ENCODE measurements at places on chromosomes 4 and X.
A peak's percentile ranks its signal among the peaks of the same experiment; 100 is the strongest.

- DNase-seq, result no peak
These were observed 222.5 kb downstream of the AFF2 start for GRCh38 chrX:148722966-148723365.

DNA sequence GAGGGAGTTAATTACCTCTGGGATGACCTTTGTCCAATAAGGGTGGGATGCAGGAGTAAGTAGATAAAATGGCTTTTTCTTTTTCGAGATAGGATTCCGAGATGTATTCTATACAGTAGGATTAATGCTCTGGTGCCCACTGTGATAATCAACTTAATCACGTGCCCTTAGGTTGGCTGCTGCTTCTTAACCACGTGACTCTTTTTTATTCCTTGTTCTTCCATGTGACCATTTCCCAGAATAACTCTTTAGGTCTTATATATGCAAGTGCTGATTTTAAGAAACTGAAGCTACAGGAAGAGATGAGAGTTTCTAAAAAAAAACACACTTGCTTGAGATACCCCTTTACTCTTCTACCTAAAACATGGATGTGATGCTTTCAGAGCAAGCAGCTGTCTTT lies 1628.9 kb downstream of the PCDH7 start:
- DNase-seq, result no peak

GRCh38 chrX:40947276-40947675 lies 138.0 kb upstream of the USP9X start:
- DNase-seq, result no peak

GRCh38 chr4:55181010-55182005 lies 55.9 kb upstream of the KDR start:
- DNase-seq, result no peak

DNA sequence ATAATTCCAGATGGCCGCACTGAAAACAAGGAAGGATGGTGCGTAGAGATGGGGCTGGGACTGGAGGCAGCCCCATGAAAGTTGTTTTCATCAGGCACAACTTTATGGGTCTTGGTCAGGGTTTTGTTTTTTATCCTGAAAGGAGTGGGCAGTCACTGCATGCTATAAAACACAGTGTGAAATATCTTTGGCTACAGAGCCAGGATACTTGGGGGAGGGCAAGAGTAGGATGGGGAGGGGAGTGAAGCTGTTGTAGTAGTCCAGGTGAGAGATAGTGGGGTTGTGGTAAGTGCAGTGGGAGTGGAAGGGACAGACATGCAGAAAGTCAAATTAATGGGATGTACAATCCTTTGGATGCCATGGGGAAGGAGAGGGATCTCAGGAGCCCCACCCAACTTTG lies 56.5 kb downstream of the PTTG2 start:
- DNase-seq, result no peak

DNA sequence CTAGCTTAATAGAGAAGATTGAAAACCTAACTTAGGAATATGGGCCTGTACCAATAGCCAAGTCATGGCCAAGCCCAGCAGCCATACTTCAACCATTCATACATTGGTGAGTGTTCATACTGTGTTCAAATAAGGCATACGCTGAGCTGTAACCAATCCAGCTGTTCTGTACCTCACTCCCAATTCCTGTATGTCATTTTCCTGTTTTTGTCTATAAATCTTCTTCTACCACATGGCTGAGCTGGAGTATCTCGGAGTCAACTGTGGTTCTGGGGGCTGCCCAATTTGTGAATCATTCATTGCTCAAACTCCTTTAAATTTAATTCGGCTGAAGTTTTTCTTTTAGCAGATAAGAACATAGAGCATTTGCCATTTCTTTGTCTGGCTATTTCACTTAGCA lies 195.3 kb upstream of the ANKRD50 start:
- DNase-seq, result no peak

DNA sequence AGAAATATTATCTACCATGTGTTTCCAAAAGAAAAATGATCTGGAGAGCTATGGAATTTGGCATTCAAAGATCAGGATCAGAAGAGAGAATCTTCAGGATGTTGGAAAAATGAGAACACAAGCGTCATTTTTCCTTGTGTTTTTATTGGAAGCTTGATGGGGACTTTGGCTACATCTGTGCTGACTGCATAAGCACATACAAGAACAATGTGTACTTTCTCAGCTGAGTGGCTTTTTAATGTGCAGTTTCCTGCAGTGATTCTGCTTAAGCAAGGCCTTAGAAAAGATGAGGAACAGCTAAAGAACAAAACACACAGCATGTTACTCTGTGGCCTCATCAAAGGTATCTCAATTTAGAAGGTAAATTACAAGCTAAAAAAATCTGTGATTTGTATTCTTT lies 1039.9 kb downstream of the GLUD2 start:
- DNase-seq, result no peak

- DNase-seq, result no peak
These were observed 64.5 kb upstream of the PRPS1 start for GRCh38 chrX:107563824-107564223.

DNA sequence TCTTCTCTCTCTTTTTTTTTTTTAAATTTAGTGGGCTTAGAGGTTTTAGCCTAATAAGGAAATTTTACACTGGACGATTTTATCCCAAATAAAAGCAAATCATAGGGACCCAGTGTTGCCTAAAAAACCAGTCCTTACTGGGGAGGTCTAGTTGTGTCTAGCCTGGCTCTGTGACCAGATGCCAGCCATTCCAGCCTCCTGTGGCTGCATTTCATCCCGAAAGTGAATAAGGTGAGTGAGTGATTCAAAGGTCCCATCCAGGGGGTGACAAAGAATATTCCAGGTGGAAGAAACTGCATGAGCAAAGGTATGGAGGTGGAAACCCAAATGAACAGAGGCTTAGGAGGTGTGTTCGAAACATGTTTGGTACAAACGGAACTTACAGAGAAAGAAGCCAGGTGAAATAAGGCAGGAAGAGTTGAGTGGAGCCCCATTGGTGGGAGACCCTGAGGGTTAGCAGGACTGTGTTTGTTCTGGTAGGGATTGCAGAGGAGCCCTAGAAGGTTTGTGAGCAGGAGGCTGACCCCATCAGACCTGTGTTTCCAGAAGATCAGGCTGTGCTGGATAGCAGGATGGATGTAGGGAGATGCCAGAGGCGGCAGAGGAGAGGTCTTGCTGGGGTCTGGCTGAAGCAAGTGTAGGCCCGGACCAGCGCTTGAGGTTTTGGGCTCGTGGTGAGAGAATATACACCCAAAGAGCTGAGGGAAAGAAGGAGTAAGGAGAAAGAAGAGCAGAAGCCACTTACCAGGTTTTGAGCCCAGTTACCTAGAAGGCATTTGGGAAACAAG lies 31.6 kb downstream of the PTTG2 start:
- no peak for DNase-seq

- DNase-seq, result no peak
These were observed 114.8 kb downstream of the BCOR start for GRCh38 chrX:39982948-39983347.

- DNase-seq, result no peak
These were observed 5.5 kb upstream of the NKX1-1 start for GRCh38 chr4:1411436-1412375.

GRCh38 chr4:38060829-38061431 lies 100.7 kb downstream of the PTTG2 start:
- no peak for DNase-seq

DNA sequence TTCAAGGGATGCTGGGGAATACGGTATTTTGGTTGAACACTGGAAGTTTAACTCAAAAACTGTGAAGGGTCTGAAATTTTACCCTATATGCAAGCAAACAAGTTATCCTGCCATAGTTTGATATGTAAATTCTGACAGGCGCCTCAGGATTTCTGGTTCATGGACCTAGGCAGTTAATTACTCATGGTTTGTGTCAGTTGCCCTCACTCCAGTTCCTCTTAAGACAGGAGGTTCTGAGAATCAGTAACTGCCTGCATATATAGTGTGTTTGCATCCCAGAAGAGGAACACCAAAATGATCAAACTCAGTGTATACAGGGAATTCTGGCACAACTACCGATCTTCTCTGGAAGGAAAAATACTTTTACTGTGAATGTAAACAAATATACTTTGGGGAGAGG lies 360.4 kb upstream of the NWD2 start:
- no peak for DNase-seq

DNA sequence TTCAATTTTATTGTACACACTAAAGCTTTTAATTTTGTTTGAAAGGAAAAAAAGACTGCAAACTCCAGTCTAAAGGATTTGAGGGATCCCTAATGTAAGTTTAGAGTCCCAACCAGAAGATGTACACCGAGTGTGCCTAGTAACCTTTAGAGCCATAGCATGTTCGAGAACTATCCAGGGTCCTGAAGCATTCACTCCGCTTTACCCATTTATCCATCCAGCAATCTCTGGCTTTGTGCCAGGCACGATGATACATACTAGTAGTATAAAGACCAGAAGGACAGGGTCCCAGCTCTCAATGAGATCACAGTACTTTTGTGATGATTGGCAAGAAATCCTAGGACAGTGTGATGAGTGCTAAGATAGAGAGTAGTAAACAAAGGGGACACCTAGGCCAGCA lies 168.7 kb downstream of the STK32B start:
- peak; percentile 69 for DNase-seq

- DNase-seq, result peak; percentile 33
These were observed 8.0 kb downstream of the REELD1 start for GRCh38 chr4:146222313-146222712.

- DNase-seq, result no peak
These were observed 44.3 kb downstream of the DCTD start for GRCh38 chr4:182872886-182873285.

DNA sequence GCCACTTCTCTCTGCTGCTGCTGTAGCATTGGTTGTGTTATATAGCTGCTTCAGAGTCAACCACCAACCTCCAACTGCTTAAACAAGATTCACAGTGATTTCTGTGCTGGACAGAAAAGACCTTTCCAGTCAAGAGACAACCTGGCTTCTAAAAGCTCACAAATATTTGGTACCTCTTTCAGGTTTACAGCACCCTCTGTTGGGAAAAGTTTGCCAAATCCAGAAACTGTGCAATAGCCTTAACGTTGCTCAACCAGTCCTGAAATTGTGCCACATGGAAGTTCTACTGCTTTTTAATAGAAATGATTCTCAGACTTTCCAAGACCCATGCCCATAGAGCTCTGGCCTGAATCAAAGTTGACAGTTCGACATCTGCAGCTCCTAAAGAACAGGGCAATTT lies 842.1 kb upstream of the HTR2C start:
- DNase-seq, result peak; percentile 42

All from T47D (cell line).